A549 treated with Hydrocortisone at 1 μM for 4 hours (cell line): ENCODE measurements at places on chromosomes 12 and 14. TPM values are rescaled to one million over a fixed set of nuclear protein-coding genes. Genes with fewer than 3 reads are reported as not detected.

Gene PTHLH
- 12.1 to 13.9 TPM (median 13.2 TPM) in 5 replicates for total RNA-seq

Gene KRT79
- total RNA-seq, result 0.08 TPM in 1 of 5 replicates, not detected in the others

Gene CCDC196
- not detected in 5 replicates for total RNA-seq

Gene CLEC6A
- total RNA-seq, result not detected in 5 replicates

Gene FOXA1
- total RNA-seq, result 5.1 to 6.7 TPM (median 6.2 TPM) in 5 replicates
